Stimulated activated naive CD4-positive, alpha-beta T cell (primary cell): ENCODE measurements at places on chromosomes 13 and 19.

- no peak for DNase-seq
Observed at GRCh38 chr19:48726556-48726955, 7.0 kb upstream of the MAMSTR start.

DNA sequence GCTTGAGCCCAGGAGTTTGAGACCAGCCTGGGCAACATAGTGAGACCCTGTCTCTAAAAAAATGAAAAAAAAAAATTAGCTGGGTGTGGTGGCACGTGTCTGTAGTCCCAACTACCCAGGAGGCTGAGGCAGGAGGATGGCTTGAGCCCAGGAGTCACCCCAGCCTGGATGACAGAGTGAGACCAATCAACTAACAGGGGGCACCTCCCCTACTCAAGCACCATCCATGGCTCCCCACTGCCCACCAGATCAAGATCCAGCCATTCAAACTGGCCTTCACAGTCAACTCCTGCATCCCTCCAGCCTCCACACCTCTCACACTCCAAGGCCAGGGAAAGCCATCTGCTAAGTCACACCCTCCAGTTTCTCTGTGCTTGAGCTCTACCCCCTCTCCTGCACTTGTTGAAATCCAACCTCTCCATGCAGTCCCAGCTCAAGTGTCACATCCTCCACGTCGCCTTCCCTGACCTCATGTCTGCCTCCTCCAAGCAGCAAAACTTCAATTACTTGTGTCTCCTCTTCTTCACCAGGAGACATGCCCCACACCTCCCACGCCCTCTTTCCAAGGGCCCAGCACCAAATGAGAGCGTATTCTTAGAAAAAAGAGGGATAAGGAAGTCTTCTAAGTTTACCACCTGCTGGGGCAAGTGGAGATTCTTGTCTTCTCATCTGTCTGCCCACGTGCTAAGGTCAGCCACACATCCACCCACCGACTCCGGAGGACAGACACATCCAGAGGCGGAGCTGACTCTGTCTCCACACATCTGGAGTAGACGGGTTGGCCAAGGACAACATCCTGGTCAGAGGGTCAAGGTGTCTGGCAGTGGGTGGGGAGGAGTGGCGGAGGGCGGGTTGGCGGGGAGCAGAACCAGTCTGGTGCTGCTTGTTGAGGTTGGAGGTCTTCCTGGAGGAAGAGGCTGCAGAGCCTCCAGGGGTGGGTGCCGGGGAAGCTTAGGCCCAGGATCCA, 974 bp upstream of the CYP4F22 start:
- DNase-seq = no peak

- no peak for DNase-seq
Observed at GRCh38 chr13:44487989-44488388, 88.1 kb downstream of the TSC22D1 start.

DNA sequence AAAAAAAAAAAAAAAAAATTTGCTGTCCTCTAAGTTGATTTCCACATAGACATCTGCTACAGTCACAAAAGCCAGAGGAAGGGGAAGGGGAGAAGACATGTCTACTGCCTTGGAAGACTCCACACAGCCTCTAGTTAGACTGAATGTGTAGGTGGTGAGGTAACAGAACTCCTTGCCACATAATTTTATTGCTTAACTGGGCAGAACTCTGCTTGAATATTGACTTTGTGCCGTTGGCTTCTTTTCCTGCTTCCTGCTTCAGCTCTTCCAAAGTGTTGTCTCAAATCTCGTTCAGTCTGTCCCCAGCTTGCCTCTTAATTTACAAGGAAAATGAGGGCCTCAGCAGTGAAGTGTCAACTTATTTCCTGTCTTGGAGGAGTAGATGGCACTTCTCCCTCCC, 37.1 kb downstream of the ESD start:
- DNase-seq = no peak

GRCh38 chr13:114298866-114299265, 15.4 kb upstream of the CHAMP1 start:
- no peak for DNase-seq

DNA sequence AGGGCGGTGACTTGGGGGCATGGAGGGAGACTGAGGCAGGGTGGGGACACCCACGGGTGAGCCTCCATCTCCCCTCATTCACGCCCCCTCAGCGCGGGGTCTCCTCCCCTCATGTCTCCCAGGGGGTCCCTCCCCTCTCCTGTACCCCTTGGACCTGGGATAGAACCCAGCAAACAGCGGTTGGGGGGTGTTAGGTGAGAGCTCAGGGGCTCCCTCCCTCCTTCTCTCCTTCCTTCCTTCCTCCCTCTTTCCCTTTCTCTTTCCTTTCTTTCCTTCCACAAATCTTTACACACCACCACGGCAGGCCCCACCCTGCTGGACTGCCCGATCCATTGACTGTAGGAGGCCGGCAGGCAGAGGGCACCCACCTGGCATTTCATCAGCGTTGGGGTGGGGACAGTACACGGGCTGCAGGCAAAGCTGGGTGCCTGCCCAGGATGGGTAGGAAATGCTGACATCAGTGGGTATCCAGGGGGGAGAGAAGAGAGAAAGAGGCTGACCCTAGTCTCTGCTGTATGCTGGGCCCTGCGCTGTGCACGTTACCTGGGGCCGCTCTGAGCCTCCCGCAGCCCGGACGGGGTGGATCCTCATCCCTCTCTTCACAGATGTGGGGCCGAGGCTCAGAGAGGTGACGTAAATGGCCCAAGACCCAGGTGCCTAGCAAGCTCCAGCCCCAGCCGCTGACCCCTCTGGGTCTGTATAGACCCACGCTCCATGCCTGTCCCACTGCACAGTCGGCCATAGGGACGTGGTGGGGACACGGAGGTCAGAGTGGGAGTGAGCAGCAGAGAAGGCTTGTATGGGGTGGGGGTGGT, 3.5 kb downstream of the SSC5D start:
- no peak for DNase-seq

DNA sequence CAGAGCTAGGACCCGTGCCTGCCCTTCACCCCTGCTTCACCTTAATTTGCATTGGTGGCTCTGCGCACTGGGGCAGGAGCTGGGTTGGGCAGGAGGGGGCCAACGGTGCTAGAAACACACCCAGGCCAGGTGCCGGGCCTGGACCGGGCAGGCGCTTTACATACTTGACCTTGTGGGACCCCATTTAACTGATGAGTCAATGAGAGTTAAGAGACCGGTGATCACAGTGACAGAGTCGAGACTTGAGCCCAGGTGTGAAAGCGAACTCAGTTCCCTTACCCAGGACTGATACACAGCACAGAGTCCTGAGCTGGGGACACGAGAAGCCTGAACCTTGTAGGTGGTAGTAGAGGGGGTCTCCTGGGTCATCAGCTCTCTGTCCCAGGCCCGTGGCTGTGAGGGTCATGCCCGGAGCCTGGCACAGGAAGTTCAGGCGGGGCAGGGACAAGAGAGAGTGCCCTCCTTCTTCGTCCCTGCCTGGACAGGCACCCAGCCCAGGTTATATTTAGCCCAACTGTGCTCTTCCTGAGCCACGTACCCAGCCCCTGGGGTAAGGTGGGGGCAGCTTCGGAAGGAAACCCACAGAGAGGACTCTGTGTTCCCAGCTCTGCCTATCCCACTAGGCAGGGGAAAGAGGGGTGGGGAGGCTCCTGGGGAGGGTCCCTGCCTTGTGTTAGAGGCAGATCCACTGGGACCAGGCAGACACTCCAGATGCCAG, 1.9 kb downstream of the PRX start:
- no peak for DNase-seq

- DNase-seq = no peak
Observed at GRCh38 chr13:35841060-35841521, 290.1 kb downstream of the DCLK1 start.

DNA sequence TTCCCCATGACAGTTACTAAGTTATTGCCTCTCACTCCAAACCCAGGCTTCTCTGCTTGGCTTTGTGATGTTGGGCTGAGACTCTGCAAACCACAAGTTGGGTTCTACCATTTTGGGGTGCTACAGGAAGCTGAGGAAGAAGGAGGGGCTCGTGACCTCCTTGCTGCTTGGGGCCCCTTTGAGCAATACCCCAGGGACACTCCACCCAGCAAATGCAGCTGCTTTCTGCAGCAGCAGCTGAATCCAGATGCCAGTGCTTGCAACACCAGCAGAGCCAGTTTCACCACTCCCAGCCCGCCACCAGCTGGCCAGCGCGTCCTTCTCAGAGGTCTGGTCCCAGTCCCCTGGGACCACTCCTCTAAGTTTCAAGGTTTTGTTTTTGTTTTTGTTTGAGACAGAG, 22.0 kb upstream of the UBAC2 start:
- no peak for DNase-seq

DNA sequence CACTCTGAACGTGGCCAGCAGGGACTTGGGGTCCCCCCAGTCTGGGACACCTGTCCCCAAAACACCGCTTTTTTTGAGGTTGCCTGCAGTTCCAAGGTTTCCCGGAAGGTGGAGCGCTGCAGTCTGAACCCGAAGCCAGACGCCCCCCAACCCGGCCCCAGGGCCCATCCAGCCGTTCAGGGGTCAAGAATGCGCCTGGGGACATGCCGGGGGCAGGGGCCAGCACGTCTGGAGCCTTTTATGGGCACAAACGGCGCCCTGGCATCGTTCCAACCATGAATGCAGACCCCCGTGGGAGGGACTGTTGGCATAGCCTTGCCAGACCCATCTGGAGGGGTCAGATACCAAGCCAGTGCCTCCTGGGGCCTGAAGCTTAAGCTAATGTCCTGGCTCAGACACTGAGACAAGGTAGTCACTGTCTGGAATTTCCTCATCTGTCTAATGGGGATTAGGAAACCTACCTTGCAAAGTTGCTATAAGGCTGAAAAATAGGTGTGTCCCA, 6.9 kb downstream of the S1PR5 start:
- DNase-seq = peak; percentile 21

- DNase-seq = no peak
Observed at GRCh38 chr13:49524740-49525501, 29.2 kb downstream of the PHF11 start.

DNA sequence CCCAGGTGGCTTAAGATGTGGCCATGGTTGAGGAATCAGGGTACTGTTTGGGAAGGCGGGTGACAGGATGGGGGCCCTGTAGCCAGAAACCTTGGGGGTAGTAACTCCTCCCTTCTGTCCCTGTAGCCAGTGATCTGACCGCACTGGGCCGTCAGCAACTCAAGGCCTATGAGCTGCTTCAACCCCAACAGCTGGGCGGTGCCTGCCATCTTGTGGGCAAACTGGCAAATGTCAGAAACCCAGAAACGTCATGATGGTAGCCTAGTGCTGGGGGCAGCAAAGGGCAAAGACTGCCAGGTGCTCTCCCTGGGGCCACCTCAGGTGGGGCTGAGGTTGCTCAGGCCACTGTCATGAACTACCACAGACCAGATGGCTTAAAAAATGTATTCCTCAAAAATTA, 3.5 kb downstream of the COPE start:
- DNase-seq = no peak

DNA sequence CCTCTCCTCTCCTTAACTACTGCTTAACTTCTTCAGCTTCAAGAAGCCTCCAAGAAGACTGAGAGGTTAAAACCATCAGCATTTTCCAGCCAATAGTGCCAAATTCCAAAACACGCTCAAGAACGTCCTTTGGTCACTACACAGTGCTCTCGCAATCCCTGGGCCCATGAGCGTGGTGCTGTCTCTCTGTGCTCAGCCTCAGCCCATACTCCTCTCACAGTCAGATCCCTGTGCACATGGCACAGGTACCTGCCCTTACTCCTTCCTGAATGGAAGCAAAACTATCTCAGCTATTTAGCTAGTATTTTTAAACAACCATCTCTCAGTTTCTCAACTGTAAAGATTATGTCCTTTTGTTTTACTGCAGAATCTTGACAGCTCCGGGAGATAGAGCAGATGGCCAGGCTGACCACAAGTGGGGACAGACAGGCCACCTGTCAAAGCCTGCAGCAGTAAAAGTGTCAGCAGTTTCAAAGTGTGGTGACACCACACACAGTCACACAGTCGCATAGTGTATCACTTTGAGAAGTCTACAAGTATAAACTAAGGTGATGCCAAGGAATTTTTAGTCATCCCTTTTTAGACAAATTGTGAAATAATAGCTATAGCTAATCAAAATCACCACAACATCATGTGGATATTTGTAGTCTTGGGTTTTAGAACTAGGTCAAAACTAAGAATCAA, 35.7 kb downstream of the DZIP1 start:
- DNase-seq = no peak

DNA sequence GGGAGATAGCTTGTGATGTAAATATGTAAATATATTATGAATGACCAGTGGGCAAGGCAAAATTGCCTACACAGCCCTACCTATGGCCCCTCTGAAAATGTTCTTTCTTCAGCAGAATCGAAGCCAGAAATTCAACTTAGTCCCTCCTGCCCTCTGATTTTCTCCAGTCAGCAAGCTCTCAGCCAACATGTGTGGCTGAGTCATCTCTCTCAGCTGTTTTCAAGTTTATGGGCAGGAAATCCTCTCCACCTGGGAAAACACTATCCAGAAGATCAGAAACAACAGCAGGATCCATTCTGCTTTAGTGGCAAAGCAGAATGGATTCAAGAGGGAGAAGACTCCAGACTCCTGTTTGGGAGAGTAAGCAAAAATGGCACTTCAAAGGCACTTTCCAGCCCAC, 8.9 kb upstream of the ZNF527 start:
- DNase-seq = no peak

DNA sequence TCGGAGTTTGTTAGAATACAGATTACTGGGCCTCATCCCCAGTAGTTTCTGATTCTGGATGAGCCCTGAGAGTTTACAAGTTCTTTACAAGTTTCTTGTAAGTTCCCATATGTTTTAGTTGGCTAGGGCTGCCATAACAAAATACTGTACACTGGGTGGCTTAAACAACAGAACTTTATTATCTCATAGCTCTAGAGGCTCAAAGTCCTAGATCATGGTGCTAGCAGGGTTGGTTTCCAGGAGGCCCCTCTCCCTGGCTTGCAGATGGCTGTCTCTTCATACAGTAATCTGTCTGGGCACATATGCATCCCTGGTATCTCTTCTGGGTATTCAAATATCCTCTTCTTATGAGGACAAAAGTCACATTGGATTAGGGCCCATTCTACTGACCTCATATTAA, 167.2 kb downstream of the KLF5 start:
- DNase-seq = no peak

DNA sequence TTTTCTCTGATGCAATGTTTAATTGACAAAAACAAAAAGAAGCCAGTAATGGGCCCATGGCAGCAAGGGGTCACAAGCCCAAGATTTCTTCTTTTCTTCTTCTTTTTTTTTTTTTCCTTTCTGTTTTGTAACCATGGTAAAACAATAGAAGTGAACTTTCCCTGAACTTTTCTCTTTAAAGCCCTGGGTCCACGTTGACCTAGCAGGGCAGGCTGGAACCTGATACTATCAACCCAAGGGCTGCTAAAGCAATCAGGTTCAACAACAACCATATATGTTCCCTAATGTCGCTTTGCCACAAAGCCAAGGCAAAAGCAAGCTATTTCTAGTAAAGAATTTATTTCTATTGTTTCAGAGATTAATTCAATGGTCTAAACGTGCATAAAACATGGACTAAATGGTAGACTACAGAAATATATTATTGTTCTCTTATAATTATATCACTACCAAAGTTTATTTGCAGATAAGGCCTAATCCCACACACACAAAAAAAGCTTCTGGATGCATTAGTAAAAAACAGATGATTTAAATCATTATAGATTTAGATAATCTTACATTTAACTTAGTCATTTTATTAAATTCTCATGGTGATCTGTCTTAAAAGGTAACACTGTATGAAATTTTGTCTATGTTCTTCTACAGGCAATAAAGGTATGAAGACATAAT, 153.9 kb downstream of the DACH1 start:
- DNase-seq = no peak
